ENCODE measurements at places on chromosomes 7 and 10.

DNA sequence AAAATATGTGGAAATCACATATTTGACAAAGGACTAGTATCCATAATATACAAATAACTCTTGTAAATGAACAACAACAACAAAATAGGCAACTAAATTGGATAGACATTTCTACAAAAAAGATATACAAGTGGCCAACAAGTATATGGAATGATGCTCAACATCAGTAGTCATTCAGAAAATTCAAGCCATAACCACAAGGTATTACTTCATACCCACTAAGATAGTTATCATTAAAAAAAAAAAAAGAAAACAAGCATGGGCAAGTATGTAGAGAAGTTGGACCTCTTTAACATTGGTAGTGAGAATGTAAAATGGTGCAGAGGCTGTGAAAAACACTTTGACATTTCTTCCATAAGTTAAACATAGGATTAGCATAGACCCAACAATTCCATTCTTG, 80.8 kb downstream of the CYP26A1 start:
- no peak for DNase-seq

DNA sequence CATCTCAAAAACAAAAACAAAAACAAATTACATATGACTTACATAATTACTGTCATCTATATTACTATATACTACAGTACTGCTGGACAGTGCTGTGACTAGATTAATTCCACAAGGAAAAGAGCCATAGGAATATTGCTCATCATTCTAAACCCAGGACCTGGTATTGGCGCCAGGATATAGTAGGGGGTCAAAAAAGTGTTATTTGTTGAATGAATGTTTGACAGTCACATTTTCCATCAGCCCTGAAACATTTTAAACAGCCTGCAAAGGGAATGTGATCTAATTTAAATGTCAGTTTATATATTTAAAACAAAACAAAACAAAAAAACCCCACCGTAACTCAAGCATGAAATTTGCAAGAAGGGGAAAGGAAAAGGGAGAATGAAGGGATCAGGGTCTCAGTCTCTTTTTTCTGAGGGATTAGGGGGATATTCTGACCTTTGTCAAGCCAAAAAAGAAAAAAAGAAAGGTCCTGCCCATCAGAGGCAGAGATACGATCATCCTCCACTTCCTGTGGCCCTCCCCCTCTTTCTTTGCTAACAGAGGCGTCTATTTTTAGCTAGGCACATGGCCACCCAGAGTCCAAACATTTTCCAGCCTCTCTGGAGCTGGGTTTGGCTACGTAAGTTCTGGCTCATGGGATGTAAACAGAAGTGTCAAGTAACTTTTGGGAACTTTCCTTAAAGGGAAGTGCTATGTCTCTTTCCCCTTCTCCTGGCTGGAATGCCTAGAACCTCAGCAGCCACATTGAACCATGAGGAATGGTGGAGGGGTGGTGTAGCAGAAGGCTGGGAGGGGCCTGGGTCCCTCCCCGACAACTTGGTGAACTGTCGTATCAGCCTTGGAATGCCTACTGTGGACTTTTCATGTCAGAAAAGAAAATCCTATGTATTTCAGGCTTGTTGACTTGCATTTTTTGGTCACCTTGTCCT, 44.6 kb upstream of the DLG5 start:
- peak; percentile 38 for DNase-seq

DNA sequence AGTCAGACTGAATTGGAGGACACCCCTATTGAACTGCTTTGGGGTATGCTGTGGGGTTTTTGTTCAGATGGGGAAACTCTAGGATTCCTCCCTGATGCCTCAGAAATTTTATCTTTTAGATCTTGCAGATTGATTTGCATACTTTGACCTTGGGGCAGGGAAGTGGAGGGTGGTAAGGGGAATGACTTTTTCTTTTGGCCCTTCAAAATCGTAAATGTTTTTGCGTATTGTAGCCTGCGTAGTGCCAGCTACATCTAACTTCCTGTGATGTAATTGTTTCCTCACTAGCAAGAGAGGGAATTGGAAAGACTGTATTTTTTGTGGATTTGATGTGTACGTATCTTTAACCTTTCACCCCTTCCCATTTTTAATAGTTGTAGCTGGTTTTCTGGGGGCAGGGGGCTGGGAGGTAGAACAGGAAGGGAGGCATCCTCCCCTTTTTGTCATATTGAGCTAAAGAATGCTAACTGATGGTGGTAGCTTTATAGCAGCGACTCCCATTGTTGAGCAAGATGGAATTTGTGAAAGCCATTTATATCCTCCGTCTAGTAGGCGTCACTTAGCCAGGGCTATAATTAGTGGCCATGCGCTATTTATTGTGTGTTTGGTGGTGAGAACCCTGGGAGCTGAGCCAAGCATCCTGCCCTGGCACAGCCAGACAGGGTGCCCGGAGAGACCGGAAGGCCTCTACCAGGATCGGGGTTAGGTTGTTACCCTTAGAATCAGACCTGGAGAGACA, 11.3 kb downstream of the DUSP5 start:
- DNase-seq, result no peak

DNA sequence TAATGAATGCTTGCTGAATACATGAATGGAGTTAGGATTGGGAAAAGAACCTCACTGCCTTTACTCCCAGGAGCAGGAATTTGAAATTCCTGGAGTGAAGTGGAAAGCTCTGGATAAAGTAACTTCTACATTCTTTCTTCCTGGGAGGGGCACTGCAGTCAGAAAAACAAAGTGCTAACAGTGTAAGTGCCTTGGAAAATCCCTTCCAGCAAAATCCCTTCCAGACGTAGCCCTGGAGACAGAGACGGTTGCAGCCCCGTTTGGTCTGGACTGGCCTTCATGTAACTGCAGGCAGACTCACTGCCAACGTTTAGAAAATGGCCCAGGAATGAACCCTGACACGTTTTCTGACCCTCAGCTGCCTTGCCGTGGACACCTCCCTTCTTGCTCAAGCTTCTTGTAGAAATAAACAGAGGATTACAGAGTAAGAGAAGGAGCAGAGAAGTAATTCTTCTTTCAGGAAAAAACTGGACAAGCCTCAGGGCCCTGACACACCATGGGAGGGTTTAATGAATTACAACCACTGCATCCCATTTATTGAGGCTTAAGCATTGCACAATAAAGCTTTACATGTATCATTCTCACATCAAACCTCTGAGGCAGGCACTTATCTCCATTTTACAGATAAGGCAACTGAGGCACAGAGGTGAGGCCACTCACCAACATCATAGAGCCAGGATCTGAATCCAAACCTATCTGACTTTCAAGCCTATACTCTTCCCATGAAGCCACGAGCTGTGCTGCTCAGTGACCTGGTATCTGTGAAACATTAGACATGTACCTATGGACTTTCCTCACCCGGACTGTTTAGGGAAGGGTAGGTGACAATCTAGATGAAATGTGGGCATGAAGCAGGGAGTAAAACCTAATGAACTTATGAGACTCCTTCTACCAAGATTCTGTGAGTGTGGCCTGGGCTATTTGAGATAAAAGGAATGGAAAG, 7.8 kb downstream of the ITPRIP start:
- peak; percentile 85 for DNase-seq
